Left hindlimb (tissue), 1 donor: ENCODE measurements at places on chromosomes 11 and 22.

GRCh38 chr22:27796829-27797519 lies 4.6 kb downstream of the MN1 start:
- no peak for DNase-seq

DNA sequence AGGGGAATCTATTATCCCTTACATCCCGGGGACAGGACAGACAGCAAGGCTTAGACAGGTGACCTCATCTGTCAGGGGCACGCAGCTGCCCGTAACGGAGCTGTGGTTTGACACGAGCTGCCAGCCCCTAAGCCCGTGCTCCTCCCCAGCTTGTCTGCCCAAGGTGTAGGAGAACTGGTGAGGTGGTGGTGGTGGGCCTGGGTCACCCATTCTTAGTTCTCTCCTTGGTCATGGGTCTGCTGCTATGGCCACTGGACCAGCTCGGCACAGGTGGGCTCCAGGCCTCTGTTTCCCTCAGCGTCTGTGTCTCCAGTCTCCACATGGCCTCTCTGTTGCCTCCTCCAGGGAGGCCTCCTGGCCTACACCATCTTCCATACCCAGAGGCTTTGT lies 5.4 kb downstream of the PARVG start:
- DNase-seq: no peak

GRCh38 chr22:25007444-25008106 lies 55.1 kb downstream of the KIAA1671 start:
- no peak for DNase-seq

GRCh38 chr11:88194990-88195389 lies 19.7 kb upstream of the RAB38 start:
- no peak for DNase-seq

GRCh38 chr11:59859673-59860072 lies 6.6 kb downstream of the TCN1 start:
- DNase-seq: no peak

- DNase-seq: no peak
Measured at GRCh38 chr11:124807660-124808270, 7.6 kb upstream of the MSANTD2 start.

GRCh38 chr22:40046126-40046525 lies 51.4 kb downstream of the FAM83F start:
- DNase-seq: no peak

DNA sequence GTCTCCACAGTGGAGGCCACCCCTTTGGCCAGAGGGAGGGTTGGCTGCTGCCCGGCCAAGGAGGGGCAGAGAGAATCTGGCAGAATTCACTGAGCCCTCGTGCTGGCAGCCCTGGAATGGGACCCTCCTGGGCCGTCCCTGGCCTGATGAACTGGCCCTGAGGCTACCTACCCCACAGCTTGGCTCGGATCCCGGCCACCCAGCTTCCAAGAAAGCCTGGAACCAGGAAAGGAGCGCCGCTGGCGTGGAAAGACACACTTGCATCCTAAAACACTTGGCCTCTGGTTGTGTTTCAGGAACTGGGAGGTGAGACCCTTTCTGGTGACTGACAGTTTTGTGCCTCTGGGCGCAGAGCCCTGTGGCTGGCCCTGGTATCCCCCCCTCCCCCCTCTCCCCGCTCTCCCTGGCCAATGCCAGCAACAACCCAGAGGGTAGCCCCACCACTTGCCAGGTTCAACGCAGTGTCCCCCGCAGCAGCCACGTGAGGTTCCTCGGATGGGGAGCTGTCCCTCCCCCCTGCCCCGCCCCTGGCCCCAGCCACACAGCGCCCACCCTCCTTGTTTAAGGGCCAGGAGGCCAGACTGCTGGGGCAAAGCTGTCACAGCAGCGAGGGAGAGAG lies 693 bp downstream of the NFAM1 start:
- no peak for DNase-seq

- no peak for DNase-seq
Measured at GRCh38 chr11:126766440-126766839, 234.1 kb downstream of the KIRREL3 start.

GRCh38 chr11:41446566-41446965 lies 12.9 kb downstream of the LRRC4C start:
- DNase-seq: no peak

DNA sequence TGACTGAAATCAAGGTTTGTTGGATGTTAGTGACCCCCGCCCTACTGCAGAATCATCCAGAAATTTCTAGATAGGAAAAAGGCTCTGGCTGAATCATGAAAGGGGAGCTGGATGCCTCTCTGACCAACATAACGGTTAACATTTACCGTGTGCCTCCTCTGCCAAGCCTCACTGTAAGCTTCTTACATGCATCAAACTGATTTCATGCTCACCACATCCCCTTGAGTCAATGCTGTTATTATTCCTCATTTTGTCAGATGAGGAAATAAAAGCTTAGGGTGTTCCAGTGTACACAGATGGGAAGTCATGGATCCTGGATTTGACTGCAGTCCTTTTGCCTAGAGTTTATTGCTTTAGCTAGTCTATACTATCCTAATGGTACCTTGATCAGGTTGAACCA lies 5.9 kb upstream of the HMOX1 start:
- DNase-seq: no peak

- peak; percentile 30 for DNase-seq
Measured at GRCh38 chr11:84316866-84317555, 1030.8 kb upstream of the CCDC90B start.

DNA sequence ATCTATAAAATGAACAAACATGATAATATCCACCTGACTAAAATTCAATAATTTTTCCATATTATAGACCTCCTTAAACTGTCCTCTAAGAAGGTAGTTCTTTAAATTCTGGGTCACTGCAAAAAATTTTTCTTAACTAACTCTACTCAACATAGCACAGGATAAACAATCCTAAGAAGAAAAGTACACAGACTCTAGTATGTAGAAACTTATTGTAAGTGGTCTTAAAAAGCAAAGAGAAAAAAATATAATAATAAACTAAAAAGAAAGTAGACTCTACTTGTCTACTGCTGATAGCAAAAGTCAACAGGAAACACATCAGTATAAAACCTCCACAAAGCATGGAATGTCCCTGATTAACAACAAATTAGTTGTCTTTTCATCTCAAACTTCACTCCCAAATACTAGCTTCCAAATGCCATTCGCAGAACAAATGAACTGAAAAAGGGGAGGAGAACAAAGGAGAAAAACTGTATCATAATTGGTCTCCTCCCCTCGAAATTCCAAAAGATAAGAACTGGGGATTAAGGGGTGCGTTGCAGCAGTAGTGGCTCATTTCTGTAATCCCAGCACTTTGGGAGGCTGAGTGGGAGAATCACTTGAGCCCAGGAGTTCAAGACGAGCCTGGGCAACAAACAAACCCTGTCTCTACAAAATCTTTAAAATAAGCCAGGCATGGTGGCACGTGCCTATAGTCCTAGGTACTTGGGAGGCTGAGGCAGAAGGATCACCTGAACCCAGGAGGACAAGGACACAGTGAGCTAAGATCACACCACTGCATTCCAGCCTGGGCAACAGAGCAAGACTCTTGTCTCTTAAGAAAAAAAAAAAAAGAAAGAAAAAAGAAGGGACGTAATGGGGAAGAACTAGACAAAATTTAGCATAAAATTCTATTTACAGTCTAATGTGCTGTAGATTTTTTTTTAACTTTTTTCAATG lies 6.5 kb downstream of the FCHSD2 start:
- no peak for DNase-seq

DNA sequence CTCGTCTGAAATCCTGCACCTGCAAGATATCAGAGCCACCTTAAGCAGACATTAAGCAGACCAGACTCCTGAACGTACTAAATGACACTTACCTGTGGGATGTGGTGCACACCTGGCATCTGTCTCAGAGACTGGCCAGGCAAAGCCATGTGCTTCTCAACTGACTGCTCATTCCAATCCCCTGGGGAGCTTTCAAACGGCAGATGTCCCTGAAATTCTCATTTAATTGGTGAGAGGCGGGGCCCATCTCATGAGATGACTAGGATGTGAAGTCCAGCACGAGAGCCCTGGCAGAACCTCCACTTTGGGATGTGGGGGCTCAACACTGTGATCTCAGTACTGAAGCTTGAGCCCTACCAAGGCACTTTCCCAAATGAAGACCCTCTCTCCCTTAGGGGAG lies 84.9 kb upstream of the HMGXB4 start:
- no peak for DNase-seq

- no peak for DNase-seq
Measured at GRCh38 chr11:45871638-45872037, 13.8 kb upstream of the MAPK8IP1 start.

- no peak for DNase-seq
Measured at GRCh38 chr11:4156571-4156970, 62.0 kb downstream of the RRM1 start.

- DNase-seq: no peak
Measured at GRCh38 chr22:21633481-21633880, 921 bp downstream of the CCDC116 start.

- no peak for DNase-seq
Measured at GRCh38 chr11:11667056-11667455, 45.3 kb upstream of the GALNT18 start.

DNA sequence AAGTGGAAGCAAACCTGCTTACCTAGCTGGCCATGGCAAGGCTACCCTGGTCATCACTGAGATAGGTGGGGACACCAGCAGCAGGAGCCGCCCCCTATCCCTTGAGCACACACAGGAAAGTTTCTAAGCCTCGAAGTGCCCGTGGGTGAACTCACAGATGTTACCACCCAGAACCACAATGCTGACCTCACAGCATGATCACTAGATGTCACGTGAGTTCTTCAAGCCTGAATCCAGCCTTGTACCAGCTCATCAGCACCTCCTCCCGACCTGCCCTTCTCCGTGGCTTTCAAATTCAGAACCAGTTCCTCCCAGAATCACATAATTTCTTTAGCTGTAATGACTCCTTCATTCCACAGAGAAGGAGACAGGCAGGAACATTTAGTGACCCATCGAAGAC lies 24.7 kb upstream of the TIMP3 start:
- no peak for DNase-seq

DNA sequence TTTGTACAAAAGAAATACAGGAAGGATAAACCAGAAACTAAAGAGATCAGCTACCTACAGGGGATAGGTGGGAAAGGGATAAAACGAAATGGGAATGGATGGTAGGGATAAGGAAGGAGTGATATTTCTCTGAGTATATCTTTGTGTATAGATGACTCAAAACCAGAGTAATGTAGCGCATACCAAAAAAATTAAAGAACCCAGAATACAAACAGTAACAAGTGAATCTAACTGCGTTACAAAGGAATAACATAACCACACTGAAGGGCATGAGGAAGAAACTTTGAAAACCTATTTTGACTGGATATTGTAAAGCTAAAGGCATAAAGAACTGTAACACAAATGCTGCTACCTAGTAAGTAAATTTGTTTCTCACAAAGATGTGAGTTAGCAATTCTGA lies 37.9 kb downstream of the MAPK1 start:
- no peak for DNase-seq

- no peak for DNase-seq
Measured at GRCh38 chr11:7487360-7487759, 2.1 kb downstream of the OLFML1 start.

DNA sequence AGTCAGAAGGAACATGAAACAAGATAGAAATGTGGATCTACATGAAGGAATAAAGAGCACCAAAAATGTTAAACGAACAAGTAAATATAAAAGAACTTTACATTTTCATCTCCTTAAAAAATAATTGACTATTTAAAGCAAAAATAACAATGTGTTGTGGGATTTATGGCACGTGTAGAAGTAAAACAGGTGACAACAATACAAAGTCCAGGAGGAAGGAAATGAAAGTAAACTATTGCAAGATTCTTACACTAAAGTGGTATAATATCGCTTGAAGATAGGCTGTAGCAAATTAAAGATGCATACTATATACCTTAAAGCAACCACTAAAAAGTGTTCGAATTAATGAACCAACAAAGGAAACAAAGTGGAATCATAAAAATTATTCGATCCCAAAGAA lies 5.5 kb downstream of the VPS37C start:
- no peak for DNase-seq

DNA sequence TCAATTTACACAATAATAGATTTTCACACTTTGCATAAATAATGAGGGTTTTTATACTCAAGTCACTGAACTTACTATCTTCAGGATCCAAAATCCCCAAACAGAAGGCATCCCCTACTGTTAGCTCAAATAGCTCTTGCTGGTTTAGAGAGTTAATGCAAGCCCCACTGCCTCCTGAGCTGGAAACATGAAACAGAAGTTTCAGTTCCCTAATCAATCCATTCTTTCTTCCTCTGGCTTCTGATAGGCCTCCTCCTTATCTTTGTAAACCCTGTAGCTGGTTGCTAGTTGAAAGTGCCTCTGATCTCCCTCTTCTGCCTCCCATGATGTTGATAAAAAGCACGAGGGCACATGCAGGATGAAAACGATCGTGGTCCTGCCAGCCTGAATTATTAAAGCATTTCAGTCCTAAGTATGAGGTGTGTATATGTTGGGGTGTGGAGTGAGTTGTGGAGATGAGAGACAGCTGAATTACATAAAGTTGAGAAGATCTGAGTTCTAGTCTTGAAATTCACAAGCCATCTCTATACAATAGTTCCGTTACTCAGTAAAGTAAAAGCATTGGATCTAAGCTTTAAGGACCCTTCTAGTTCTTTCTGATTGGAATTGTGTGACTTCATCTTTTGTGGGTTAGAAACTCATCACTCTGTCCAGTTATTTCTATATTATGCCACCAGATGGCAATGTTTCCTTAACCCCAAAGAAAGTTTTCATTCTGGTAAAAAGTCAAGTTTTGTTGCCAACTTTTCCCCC lies 35.0 kb upstream of the EHF start:
- no peak for DNase-seq

DNA sequence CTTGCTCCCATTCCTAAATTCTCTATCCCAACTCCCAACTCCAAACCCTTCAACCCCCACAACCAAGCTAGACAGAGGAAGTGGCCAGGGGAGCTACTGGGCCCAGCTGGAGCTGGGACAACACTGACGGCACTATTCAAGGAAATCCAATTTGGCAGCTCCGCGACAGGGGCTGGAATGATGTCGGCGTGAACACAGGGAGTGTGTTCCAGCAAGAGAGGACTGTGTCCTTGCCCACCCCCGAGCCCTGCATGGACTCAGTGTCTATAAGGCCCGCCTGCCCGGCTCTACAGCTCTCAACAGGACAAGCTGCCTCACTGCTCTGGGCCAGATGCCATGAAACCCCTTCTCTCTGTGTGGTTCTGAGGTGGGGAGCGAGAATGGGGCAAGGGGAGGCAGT lies 11.3 kb downstream of the PCSK7 start:
- peak; percentile 84 for DNase-seq

DNA sequence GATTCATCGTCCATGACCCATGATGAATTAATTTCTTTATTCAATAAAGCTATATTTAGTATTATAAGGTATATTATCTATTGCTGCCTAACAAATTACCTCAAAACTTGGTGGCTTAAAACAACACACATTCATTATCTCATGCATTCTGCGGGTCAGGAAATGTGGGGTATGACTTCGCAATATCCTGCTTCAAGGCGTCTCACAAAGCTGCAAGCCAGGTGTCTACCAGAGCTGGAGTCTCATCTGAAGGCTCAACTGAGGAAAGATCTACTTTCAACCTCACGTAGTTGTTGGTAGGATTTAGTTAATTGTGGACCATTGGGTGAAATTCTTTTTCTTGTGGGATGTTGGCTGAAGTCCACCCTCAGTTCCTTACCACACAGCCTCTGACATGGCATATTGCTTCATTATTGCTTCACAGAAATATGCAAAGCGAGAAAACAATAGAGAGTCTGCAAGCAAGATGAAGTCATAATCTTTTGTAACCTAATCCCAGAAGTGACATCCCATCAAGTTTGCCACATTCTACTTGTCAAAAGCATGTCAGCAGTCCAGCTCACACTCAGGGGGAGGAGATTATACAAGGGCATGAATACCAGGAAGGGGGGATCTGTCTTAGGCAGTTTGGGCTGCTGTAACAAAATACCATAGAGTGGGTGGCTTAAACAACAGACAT lies 45.1 kb downstream of the KREMEN1 start:
- no peak for DNase-seq
